ENCODE measurements at places on chromosomes 7 and 10.

- DNase-seq, result no peak
Measured at GRCh38 chr10:49300140-49300974, 1.4 kb downstream of the C10orf71 start.

- DNase-seq, result no peak
Measured at GRCh38 chr10:631266-631665, 58.2 kb downstream of the DIP2C start.

GRCh38 chr10:27771231-27771630, 25.6 kb upstream of the MKX start:
- no peak for DNase-seq

DNA sequence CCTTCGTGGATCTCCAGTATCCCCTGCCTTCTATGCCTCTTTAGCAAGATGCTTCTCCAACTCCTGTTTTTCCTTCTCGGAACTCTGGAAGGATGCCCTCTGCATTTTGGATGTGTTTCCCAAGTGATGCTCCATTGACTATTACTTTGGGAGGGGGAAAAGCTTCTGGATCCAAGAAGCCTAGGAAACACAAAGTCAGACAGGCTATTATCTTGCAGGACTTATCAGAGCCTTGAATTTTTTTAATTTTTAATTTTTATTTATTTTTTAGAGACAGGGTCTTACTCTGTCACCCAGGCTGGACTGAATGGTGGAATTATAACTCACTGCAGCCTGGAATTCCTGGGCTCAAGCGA, 21.1 kb downstream of the TMEM270 start:
- no peak for DNase-seq

- DNase-seq, result no peak
Measured at GRCh38 chr7:122578350-122578749, 120.6 kb downstream of the RNF133 start.

DNA sequence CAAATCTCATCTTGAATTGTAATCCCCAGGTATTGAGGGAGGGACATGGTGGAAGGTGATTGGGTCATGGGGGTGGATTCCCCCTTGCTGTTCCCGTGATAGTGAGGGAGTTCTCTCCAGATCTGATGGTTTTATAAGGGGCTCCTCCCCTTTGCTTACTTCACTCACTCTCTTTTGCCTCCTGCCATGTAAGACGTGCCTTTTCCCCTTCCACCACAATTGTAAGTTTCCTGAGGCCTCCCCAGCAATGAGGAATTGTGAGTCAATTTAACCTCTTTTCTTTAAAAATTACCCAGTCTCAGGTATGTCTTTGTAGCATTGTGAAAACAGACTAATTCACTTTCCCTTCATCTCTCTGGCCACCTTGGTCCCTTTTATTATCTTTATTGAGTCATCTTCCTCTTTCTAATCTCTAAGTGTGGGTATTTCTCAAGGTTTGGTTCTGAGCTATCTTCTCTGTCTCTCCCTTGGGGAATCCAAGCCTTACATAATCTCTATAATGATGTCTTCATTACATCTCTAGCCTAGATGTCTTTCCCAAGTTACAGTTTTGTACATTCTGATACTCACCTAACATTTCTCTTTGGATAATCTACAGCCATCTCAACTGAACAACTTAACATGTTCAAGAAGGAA, 99.1 kb upstream of the JCAD start:
- no peak for DNase-seq

GRCh38 chr7:30323006-30323355, 38.6 kb downstream of the ZNRF2 start:
- DNase-seq, result no peak

- DNase-seq, result no peak
Measured at GRCh38 chr7:103524042-103524907, 78.3 kb upstream of the SLC26A5 start.

DNA sequence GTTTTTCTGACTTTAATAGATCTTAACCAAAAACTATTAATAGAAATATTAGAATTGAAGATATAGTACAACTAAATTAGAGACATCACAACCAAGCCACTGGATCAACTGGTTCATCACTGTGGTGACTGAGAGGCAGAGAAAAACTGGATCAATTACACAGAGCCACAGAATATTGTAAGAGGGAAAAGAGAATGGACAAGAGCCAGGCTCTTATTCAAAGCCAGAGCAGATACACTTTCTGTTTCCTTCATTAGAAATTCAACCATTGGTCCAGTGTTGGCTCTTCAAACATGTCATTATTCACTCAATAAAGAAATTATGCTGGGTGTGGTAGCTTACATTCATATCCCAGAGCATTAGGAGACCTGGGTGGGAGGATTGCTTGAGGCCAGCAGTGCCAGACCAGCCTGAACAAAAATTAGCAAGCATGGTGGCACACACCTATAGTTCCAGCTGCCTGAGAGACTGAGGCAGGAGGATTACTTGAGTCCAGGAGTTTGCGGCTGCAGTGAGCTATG, 295.1 kb downstream of the NEBL start:
- no peak for DNase-seq

DNA sequence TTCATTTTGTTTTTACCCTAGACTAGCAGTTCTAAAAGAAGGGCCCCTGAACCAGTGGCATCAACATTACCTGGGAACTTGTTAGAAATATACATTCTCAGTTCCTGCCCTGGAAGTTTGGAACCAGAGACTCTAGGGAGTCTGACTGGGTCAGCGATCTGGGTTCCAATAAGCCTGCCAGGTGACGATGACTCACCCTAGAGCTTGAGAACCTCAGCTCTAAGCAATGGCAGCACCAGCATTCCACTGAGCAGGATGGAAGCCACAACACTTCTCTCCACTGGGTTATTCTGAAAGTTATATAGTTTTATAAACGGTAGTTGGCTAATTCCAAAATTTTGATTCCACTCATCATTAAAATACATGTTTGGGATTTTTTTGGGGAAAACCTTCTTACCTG, 97.0 kb upstream of the AMPH start:
- DNase-seq, result no peak

DNA sequence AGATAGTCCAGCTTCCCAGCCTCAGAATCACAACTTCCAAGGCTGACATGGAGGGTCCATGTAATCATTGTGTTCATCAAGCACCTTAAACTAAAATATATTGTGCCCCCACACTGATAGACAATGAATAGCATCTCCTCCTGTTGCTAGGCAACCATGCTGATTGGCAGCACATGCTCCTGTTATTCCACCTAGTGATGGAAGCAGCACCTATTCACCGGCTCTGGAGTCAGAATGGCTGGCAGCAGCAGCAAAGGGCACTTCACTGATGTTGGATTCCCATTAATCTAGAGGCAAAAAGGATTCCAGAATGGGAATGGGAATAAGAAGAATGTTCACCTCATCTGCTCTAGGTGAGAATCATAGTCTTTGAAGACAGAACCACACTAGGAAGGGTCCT, 55.0 kb downstream of the RELN start:
- no peak for DNase-seq

All from activated CD4-positive, alpha-beta T cell treated with anti-CD3 and anti-CD28 coated beads for 4 hours (primary cell).